ENCODE measurements at places on chromosomes 7 and 10.
A peak's percentile ranks its signal among the peaks of the same experiment; 100 is the strongest.

GRCh38 chr10:34817054-34817453 is 2.0 kb upstream of the PARD3 start:
- no peak for DNase-seq

DNA sequence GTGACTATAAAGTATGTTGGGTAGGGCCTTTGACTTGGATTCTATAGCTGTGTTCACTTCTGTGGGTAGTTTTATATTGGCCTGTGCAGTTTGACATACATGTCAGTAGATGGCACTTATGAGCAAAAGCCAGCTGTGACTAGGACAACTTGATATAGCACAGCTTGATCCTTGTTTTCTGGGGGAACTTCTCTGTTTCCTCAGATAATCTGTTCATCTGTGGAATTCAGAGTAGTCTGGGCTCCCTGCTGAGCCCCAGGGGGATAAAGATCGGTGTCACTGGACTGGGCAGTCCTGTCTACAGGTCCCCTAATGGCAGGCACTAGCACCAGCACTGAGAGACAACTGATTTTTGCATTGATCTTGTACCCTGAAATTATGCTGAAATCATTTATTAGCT is 25.4 kb downstream of the CYP2C9 start:
- DNase-seq = no peak

DNA sequence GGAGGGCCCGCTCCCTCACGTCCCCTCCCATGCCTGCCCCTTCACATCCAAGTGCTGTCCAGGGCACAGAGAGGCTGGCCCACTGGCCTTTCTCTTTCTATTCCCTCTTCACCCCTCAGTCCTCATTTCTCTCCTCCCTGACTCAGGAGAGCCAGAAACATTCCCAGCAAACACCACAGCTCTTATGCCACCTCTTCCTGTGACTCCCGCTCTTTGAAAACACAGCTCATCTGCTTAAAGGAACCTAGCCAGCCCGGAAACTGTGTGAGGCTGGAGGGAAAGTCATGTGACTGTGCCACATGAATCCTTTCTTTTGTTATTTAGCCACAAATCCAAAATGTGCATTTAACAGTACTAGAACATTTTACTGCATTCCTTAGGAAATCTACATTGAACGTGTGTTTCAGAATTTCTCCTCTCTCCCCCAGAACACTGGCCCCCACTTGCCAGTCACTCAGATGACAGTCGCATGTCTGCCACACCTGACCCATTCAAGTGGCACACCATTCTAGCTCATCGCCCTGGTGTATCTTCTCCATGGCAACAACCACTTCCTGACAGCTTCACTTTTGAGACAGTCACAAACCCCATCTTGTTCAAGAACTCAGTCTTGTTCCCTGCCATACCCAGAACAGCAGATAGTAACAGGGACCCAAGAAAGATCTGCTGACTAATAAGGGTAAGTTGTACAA is 42.8 kb downstream of the GRB10 start:
- peak; percentile 56 for DNase-seq

DNA sequence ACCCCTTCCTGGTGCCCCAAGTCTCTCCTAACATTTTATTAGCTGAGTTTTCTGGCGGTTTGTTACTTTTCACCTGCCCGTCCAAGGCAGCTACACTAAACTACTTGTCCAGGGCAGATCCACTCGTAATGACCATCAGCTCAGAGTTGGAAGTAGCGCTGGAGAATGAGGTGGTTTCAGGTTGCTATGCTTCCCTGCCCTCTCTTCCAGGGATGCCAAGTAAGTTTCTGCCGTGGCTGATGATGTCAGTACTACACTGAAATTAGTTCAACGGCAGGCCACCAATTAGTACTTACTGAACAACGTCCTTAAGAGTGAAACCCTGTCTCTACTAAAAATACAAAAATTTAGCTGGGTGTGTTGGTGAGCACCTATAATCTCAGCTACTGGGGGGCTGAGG is 55.2 kb downstream of the DIP2C start:
- no peak for DNase-seq

GRCh38 chr10:71255808-71256660 is 43.7 kb downstream of the UNC5B start:
- no peak for DNase-seq

DNA sequence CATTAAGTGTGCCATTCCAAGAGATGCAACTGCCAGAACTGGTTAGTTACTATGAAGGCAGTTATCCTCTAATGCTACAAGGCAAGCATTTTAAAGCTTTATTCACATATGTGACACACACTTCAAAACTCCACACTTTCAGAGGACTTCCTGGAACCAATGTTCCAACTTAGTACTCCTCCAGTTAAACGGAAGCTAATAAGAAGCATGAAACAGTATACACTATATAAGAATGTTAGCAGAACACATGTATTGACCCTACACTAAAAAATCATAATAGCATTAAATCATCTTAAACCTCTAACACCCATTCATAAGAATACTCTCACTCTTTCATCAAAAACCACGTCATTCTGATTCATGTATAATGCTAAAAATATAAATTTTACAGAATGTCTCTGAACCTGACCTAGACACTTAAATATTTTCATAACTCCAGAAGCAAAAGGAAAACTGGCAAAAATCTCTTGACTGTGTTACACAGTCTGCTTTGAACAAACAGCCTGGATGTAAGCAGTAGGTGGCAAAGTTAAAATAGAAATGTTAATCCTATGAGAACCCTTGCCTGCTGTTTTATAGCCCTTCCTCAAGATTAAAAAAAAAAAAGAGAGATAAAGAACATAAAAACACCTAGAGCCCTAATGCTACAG is 135.0 kb downstream of the SEMA3C start:
- DNase-seq = no peak

GRCh38 chr7:115087437-115087836 is 165.5 kb downstream of the MDFIC start:
- DNase-seq = no peak

DNA sequence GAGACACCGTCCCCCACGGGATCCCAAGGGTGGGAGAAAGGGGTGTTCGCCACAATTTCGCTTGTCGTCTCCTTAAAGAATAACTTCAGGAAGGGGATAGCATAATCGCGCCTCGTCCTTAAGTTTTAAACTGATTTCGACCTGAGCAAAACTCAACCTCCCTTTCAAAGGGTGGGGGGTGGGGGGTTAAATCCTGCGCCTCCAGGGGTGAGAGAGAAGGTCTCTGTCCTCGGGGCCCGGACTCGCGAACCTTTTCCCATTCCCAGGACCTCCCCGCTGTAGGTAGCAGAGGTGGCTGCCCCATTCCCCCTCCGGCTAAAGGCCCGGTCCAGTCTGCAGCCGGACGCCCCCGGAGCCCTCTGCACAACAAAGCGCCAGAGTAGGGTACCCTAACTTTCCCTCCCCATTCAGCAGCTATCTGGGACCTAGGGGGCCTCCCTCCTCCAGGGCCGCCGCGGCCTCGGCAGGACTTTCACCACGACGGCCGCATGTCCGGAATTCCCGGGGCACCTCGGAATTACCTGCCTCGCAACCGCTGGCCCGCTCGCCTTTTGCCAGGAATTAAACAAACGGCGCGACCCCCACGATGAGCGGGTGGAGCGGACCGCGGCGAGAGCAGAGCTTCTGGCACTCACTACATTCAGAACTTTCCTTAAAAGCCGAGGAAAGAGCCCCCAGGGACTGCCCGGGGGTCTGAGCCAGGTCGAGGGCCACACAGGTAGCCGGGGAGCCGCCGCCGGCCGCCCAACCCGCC is 1.7 kb downstream of the CDK6 start:
- DNase-seq = no peak

- no peak for DNase-seq
Measured at GRCh38 chr10:35498693-35499092, 106.4 kb upstream of the GJD4 start.

DNA sequence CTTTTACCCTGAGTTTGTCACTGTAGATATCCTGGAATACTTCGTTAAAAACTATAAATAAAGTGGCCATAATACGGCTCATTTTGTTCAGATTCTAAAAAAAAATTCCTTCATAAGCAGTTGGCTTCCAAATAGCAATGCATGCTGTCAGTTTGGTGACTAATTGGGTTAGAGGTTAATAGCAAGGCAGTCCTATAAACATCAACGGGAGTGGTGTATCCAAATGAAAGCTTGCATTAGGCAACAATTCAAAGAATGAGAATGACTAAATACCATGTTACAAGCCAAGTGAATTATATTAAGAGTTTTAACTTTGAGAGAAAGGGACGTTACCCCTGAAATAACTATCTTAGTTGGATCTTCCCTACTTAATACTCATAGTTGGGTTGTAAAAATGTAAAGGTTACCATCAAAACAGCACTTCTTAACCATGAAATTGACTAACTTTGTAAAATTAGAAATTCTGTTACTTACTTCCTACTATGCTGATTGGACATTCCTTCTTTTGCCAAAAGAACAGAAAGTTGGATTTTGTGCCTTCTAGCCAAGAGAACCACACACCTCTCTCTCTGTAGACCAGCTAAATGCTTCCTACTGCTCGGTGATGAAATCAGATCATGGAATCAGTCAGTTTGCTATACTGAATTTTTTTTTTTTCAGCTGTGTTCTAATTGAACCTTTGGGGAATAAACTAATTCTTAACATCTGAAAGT is 98.0 kb downstream of the KAT6B start:
- DNase-seq = no peak

DNA sequence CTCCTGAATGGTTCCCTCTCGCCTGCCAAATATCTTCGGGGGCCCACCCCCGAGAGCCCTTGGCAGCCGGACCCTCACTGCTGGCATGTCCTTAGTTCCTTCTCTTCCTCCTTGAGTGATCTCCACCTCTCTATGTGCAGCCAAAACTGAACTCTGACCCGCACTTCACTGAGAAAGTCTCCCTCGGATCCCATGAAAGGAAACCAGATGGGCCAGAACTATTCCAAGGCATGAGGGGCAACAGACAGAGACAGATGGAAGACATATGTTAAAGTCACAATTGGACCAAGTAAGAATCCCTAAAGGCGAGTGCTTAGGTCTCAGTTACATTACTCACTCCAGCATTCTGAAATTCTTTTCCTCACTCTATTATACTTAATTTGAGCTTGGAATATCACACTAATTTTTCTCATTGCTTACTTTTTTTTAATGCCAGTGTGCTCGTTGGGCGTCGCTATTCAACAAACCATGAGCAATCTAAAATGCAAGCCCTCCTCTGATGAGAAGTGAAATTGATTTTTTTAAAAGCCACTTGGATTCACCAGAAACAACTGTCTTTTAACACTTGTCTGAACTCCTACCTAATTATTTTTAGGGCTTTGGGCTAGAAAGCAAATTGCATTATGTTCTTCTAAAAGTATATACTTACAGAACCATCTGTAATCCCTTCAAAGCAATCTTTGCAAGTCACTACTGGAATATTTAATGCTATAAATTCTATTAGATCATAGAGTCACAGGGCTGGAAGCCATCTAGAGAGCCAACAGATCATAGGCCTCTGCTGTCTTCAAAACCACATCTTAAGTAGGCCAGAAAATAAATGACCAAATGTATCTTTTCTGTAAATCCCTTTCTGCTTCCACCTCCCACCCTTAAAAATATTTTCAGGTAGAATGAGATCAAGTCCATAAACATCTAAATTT is 43.3 kb upstream of the EZH2 start:
- DNase-seq = no peak

DNA sequence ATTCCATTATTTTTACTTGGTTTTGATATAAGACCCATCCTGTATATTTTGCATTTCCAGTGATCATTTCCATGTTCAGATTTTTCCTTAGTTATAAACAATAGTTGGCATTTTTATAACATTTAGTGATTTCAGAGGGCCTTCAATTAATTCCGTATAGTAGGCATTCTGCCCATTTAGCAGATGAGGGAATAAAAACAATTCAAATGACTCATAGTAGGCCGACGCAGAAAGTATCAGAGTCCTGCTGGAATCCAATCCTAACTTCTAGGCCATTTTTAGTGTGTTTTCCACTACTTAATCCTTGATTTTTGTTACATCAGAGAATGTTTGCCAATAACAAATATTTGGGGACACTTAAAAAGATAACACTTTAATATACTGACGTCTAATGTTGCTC is 15.4 kb downstream of the RNF32 start:
- no peak for DNase-seq

- DNase-seq = no peak
Measured at GRCh38 chr7:30396389-30396788, 82.2 kb downstream of the NOD1 start.

DNA sequence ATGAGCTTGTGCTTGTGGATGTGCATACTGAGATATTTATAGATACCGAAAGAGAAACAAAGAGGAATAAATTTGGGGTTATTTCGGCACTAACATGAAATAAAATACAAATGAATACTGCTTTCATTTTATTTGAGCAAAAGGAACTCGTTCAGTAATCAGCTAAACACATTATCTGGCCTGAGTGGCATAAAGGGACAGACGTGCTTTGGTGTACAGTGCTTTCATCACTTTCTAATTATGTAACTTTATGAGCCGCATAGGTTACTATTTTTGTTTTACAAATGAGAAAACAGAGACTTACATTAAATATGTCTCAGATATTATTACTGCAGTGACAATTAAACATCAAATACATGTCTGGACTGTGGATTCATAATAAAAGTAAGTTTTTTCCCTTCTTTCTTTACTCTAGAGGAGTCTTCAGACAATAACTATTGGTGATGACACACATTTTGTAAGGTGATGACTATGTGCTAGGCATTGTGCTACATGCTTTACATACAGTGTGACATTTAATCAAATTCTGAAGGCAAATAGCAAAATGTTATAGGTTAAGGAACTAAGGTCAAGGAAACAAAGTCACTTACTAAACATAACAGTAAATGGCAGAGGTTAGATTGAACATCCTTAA is 503.3 kb downstream of the SORCS1 start:
- no peak for DNase-seq

DNA sequence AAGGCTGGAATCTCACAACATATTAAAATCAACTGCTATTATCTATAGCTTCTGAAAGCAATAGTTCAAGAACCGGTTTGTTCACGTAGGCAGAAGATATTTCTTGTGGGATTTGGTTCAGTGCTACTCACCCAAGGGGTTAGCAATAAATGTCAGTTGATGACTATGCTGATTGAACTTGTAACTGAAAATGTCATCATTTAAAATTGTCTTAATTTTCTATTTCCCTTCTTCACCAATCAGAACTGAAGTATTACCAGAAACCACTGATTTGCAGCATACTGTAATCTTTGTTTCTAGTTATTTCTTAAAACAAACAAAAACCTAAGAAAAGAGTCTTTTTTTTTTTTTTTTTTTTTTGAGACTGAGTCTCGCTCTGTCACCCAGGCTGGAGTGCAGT is 46.1 kb downstream of the CPEB3 start:
- DNase-seq = no peak

Data from T follicular helper cell (primary cell).